ENCODE measurements at places on chromosomes 7 and 10.

- DNase-seq: no peak
Observed at GRCh38 chr7:143346018-143346417, 16.5 kb downstream of the FAM131B start.

- DNase-seq: no peak
Observed at GRCh38 chr10:69466158-69466490, 14.9 kb downstream of the TSPAN15 start.

- no peak for DNase-seq
Observed at GRCh38 chr10:58457761-58458616, 54.7 kb upstream of the BICC1 start.

GRCh38 chr7:111872450-111873325 lies 310.4 kb upstream of the IMMP2L start:
- no peak for DNase-seq

DNA sequence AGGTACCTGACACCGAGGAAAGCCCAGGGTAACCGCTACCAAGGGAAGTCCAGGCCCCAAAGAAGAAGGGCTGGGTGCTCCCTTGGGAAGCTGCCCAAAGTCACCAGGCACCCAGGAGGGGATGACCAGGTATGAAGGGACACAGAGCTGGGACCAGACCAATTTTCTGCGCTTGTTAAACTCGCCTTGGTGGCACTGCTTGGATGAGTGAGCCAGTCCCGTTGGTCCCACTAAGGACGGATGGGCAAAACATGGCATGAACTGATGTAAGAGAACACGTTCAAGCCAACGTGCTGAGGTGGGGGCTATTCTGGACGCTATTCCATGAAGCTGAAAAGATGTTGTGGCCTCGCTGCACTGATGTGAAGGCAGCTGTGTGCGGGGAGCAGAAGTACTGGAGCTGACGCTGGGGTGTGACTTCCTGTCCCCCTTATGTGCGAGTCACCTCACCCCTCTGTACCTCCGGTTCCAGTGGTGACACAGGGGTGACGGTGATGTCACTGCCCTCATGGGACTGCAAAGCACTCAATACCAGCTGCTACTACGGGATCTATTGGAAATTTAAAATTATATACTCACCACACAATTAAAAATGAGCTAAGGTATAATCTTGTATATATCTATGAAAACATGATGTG lies 73.6 kb downstream of the COBL start:
- no peak for DNase-seq

GRCh38 chr7:117281562-117281961 lies 41.3 kb downstream of the WNT2 start:
- no peak for DNase-seq

DNA sequence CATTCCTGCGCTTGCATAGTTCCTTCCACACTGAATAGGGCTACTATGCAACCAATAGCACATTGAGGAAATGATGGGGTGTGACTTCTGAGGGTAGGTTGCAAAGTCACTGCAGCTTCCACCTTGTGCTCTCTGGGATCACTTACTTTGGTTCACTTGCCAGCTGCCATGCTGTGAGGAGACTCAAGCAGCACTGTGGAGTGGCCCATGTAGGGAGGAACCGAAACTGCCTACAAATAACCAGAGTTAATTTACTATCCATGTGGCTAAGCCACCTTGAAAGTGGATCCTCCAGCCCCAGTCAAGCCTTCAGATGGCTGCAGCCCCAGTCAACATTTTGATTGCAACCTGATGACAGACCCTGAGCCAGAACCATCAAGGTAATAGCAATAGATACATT lies 64.3 kb downstream of the FAM204A start:
- DNase-seq: no peak

DNA sequence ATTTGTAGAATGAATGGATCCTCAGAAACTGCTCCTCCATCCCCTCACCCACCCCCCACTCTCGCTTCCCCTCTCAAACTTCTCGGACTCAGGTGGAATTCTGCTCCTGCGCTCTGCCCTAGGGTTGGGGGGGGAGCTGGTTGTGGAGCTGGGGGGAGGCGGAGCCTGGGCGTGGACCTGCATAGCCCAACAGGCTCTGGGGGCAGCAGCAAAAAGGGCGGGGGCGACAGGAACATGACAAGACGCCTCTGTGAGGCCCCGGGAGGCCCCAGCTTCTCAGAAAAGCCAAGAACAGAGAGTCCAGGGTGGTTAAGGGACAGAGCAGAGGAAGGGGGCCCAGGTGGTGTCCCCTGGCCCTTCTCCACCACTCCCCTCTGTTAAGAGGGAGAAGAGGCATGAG lies 3.5 kb downstream of the TSC22D4 start:
- no peak for DNase-seq

- DNase-seq: peak; percentile 82
Observed at GRCh38 chr10:6530211-6530840, 49.8 kb downstream of the PRKCQ start.

GRCh38 chr10:133375357-133376115 lies 2.4 kb upstream of the ECHS1 start:
- DNase-seq: no peak

DNA sequence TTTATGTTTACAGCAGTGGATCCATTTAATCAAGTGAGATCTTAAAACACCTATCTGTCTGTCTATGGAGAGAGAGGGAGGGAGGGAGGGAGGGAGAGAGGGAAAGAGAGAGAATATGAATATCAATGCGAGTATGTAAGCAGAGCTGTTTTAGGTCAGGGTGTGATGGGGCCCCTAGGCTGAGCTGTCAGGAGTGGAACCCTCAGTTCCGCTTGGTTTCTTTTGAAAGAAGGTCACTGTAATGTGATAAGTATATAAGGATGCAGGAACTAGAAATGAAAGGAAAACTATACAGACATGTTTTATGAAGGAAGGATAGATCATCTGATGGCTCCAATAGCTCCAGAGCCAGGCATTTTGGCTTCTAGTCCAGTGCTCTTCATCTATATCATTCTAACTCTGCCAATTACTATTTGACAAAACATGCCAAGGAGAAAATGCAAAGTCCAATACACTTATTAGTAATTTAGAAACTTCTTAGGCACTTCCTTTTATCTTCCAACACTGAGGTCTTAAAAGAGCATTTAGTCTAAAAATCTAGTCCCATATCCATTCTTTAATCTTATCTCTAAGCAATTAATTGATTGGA lies 70.3 kb downstream of the NRCAM start:
- DNase-seq: no peak

DNA sequence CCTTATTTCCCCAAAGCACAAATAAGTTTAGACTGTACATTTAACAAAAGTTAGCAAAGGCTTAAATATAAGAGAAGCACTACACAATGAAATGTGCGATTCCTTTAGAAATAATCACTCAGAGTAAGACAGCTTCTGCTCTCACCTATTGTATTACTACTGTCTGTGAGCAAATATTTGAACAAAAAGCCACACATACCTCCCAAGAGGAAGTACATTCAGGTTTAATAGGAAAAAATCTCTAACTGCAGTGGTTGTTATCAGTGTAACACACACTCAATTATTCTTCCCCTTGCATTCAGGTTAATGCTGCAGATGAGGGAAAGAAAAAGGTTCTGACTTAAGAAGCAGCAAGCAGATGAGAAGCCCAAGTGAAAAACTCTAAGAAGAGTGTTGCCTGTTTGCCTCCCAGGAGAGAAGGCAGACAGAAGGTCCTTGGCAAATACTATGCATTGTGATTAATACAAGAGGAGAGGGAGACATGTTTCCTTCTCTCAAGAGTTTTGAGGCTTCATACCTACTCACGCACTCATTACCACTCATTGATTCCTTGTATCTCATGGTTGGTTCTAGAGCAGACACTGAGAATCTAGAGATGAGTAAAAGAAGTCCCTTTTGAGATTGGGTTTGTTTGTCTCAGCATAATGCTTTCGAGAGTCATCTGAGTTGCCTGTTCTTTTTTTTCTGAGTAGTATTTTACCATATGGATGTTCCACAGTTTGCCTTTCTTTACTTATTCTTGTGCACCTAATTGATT lies 13.6 kb downstream of the GIMAP4 start:
- DNase-seq: no peak

DNA sequence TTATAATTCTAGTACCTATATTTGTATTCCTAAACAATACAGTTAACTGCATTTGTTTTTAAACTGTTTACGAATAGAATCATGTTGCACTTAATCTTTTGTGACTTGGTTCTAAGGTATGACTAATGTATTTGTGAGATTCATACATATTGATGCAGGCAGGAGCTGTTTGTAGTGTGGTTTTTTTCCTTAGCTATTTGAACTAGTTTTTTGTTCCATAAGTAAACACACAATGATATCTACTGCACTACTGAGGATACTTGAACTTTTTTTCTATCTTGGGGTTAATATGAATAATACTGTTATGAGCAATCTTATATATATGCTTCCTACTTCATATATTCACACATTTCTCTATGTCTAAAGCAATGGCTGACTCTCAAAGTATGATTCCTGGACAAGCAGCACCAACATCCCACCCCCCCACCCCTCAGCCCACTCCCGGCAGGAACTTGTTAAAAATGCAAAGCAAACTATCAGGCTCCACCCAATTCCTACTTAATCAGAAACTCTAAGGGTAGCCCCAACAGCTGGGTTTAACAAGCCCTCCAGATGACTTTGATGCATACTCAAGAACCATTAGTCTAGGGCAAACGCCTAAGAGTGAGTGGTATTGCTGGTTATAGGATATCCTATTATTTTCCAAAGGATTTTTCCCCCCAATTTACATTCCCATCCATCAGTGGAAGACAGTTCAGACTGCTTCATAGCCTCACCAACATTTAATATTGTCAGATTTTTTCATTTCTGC lies 25.8 kb downstream of the BRAF start:
- DNase-seq: no peak

DNA sequence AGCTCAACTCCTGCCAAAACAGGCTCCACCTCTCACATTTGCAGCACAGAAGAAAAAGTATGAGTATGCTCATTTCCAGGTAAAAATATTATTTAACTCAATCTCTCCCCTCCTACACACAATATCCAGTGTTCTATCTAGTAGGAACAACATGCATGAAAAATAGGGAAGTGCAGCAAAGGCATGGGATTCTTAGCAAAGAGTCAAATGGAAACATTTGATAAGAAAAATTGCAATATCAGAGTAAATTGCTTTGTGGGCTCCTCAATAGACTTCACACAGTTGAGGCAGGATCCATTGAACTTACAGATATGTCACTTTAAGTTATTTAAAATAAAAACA lies 150.9 kb downstream of the ANK3 start:
- no peak for DNase-seq

DNA sequence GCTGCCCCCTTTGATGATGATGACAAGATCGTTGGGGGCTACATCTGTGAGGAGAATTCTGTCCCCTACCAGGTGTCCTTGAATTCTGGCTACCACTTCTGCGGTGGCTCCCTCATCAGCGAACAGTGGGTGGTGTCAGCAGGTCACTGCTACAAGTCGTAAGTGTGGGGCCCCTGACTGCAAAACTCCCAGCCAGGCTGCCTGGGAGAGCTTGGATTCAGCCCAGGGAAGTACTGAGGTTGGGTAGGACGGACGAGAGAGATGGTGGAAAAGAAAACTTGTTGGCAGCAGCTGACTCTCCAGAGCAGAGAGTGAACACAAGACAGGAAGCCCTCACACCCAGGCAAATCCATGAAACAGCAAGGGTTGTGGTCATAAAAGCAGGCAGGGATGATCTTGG lies 1.3 kb downstream of the PRSS2 start:
- DNase-seq: no peak

- no peak for DNase-seq
Observed at GRCh38 chr7:134442441-134443220, 16.3 kb downstream of the AKR1B1 start.

- no peak for DNase-seq
Observed at GRCh38 chr7:47489624-47490023, 92.3 kb downstream of the TNS3 start.

DNA sequence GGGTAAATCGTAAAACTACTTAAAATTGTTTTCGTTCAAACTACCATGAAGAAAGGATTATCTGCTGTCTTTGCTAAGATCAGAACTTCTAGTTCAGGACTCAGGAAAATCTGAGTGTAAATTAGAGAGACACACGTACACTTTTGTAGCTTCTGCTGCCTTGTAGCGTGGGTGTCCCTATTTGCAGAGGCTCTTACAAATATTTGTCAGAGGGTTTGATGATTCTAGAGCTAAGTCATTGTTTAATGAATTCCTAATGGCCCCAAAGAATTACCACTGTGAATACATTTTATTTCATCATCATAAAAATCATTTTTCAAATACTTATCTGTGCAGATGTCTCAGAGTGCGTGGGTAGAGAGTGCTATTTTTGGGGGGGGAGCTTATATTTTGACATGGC lies 314.9 kb downstream of the LRMDA start:
- no peak for DNase-seq

DNA sequence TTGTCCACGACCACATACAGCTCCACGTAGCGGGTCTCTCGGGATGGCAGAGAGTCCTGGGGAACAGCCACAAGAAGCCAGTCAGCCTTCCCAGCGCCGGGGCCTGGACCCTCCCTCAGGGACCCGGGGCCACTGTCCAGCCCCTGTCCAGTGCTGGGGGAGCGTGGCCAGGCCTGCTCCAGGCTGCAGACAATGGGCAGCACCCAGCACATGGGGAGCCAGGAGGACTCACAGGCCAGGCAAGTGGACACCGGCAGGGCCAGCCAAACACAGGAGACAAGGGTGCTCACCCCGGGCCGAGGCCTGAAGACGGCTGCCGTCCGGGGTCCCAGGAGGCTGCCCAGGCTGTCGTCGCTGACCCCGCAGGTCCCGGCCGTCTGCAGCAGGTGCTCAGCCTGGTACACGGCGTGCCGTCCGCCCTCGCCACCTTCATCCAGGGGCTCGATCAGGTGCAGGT lies 3.7 kb downstream of the ADAM8 start:
- DNase-seq: no peak

- DNase-seq: no peak
Observed at GRCh38 chr10:121188005-121188404, 336.8 kb downstream of the WDR11 start.

- no peak for DNase-seq
Observed at GRCh38 chr7:117895276-117895675, 22.0 kb upstream of the CTTNBP2 start.

- no peak for DNase-seq
Observed at GRCh38 chr10:83612050-83612449, 527.3 kb upstream of the GHITM start.

GRCh38 chr10:111999205-111999914 lies 184.2 kb downstream of the GPAM start:
- DNase-seq: no peak

DNA sequence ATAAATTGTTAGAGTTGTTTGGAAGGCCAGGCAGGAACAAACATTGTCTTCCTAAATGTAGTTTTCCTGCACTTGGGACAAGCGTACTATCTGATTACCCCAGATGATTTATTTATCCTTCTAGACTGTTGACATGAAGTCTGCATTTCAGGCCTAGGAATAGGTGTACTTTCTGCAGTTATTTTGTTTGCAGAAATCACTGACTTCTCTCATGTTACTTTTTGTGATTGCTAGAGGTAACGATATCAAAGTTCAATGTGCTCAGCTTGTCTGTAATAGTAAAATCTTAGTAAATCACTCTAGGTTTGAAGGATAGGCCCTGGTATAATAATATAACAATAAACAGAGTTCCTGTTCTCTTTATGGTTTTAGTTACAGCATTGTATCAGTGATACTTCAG lies 75.4 kb upstream of the HDAC9 start:
- DNase-seq: no peak
